ENCODE measurements at places on chromosomes 13 and 19. TPM values are rescaled to one million over a fixed set of nuclear protein-coding genes. Genes with fewer than 3 reads are reported as not detected.

TARM1 gene
- polyA plus RNA-seq = not detected

- DNase-seq = no peak
These were observed 16.6 kb upstream of the GATAD2A start for GRCh38 chr19:19388568-19389555.

DNA sequence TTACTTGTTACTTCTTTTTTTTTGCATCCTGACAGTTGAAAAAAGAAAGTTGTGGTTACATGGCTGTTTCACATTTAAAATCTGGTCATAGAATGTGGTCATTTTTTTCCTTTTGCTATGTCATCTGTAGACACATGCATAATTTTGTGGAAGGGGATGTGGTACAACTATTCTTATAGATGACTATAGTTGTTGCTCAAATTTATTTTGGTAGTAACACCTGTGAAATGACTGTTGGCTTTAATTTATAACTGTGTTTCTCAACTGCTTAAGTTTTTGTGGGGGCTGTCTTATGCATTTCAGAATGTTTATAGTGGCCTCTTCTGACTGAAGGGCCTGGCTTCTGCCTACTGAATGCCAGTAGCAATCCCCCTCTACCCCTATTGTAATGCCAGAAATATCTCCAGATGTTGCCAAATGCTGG, 130.5 kb downstream of the PAN3 start:
- no peak for DNase-seq

DNA sequence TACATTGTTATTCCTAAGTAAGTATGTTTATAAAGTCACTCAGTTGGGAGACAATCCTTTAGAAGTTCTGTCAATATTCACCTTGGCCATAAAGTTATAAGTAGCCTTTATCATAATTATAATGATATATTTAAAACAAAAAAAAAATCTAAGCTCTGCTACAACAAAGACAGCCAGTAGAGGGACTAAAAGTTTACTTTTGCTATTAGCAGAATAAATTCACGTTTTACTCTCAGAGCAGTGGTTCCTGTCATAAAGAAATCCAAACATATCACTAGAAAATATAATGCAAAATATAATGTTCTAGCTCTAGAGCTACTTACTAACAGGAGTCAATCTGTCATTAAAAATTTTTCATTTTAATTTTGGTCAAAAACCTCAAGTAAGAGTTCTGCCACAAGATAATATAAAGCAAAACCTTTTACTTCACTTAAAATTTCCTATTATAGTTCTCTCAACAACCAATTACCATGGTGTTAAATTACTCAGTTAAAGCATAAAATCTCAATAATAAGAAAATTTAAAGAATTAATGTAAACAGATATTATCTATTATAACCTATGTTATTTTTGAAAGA, 17.7 kb downstream of the INTS6 start:
- DNase-seq = no peak

DNA sequence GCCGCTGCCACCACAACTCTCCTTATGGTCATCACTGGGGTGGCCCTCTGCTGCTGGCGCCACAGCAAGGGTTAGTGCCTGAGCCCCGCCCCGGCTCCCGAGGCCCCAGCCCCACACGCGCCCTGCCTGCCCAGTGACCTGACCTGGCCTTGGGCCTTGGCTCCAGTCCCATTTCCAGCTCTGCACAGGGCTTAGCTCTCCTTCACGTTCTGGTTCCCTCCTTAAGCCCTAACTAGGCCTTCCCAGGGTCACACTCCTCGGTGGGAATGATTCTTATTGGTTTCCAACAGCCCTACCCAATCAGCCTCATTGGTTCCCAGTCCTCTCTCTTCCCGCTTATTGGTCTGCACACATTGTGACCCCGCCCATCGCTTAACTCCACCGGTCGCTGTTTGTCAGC, 5.8 kb downstream of the KIRREL2 start:
- DNase-seq = no peak

Measured in right renal cortex interstitium (tissue), 3 donors.